ENCODE measurements at places on chromosomes 1 and 21.
A peak's percentile ranks its signal among the peaks of the same experiment; 100 is the strongest.

DNA sequence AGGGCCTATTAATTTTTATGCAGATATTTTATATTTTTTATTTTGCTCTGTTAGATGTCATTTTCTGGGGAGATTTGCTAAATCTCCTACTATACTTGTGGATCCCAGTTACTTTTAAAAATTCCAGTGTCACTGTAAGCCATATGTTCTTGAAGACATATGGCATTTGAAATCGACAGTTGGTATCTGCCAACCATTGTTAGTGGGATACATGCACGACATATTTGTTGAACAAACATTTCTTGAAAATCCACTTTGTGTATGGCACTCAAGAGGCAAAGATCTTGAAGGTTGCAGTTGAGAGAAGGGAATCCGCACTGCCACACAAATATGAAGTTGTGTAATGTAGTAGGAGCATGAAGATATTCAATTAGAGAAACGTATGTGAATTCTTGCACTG, 287.7 kb downstream of the HHAT start:
- DNase-seq: no peak

GRCh38 chr1:65209005-65209885, 61.2 kb downstream of the AK4 start:
- DNase-seq: no peak

DNA sequence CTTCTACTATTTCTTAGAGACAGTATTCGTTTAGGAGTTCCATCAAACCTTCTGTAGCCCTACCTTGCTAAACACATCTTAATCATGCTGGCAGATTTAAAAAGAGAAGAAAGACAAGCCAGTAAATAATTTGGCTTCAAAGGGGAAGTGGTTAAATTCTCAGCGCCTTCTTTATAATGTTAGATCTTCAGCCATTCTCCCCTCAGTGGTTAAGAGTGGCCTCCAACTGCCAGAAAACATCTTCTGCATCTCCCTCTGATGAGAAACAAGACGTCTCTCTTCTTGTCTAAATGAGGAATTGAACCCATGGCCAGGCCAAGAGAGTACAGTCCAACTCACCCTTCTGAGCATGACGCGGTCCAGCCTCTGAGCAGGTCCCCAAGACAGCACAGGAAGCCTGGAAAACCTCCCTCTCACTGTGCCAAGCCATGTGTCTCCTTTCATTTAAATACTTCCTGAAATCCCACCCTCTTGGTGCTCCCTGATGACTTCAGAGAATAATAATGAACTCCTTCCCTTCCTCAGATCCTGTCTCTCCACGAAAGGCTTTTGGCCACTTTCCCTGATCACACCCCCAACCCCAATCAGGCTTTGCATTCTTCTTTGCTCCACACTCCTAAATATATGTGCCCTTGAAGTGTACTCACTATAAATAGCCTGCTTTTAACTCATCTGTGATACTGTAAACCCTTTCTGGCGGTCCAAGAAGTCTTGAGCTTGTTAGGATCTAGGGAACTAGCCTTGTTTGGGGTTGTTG, 16.4 kb upstream of the LRRC52 start:
- no peak for DNase-seq

- no peak for DNase-seq
Measured at GRCh38 chr1:88685259-88685620, 1.2 kb downstream of the PKN2 start.

DNA sequence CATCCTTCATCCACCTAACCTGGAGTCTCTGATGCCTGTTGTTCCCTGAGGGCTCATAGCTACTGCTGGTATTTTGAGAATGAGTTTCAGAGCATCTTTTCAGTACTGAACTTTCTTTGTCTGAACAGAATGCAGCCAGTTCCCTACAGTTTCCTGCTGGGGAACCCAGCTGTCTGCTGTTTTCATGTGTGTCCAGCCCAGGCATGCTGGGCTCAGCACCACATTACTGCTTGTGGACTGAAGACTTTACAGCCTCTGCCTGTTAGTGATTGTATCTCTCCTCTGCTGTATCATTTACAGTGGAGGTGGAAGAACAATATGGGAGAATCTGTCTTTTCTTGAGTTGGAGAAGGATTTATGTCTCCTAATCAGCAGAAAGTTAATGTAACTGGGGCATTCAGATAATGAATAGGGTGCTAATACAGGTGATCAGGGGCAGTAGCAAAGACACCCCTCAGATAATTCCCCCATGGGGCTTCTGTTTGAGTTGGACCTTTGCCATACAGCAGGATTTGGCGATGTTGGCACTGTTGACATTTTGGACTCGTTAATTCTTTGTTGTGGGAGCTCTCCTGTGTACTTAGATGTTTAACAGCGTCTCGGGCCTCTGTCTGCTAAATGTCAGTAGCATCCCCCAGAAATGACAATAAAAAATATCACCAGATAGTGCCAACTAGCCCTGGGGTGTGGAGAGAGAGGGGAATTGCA, 207.7 kb downstream of the HHAT start:
- DNase-seq: no peak

GRCh38 chr1:59516881-59517280, 220.0 kb downstream of the FGGY start:
- no peak for DNase-seq

DNA sequence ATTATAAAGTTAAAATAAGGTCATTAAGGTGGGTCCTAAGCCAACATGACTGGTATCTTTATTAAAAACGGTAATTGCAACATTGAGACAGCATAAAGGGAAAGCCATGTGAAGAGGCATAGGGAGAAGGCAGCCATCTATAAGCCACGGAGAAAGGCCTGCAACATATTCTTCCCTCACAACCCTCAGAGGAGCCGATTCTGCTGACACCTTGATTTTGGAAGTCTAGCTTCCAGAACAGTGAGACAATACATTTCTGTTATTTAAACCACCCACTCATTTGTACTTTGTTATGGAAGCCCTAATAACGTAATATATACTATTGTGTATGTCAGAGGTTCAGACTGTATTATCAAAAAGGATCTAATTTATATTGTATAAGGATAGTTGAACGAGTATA, 190.8 kb downstream of the PDE4B start:
- no peak for DNase-seq

DNA sequence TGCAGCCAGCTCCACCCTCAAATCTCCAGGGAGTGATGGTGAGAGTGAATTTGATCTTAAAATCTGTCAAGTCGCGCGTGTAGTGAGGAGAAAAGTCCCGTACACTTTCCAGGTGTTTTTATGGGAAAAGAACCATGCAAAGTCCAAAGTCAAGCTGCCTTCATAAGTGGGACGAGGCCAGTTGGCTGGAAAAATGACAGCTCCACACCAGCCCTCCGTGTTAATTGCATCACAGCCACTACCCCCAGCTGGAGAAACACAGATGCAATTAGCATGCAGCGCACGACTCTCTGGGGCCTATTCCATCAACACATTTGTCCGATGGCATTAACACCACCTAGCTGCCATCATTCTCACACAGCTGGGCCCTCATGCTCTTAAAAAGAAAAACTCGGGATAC, 68.4 kb downstream of the KLHDC7A start:
- no peak for DNase-seq

- no peak for DNase-seq
Measured at GRCh38 chr1:47725992-47726855, 271.0 kb downstream of the TRABD2B start.

DNA sequence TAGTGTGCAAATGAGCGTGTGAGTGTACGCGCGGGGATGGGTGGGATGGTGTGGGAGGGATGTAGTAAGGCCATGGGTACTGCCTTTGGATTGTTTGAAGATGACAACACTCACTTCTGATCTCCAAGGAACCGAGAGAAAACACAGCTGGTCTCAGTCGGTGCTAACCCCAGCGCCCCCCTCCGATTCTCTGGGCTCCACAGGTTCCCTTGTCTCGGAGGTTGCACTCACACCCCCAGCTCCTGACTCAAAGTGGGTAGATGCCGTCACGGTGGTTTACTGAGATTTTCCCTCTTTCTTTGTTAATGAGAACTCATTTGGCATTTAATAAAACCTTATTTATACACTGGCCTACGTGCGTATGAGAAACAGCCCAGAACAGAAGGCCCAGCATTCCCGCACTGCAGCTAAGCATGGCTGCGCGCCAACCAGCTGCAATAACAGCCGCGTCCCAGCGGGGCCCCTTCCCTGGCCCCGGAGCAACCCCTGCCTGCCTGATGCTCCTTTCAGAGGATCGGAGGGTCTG, 25.8 kb downstream of the ABCA4 start:
- DNase-seq: no peak

GRCh38 chr1:66300972-66301451, 232.9 kb upstream of the SGIP1 start:
- DNase-seq: no peak

- DNase-seq: no peak
Measured at GRCh38 chr1:211885747-211886522, 55.4 kb upstream of the LPGAT1 start.

DNA sequence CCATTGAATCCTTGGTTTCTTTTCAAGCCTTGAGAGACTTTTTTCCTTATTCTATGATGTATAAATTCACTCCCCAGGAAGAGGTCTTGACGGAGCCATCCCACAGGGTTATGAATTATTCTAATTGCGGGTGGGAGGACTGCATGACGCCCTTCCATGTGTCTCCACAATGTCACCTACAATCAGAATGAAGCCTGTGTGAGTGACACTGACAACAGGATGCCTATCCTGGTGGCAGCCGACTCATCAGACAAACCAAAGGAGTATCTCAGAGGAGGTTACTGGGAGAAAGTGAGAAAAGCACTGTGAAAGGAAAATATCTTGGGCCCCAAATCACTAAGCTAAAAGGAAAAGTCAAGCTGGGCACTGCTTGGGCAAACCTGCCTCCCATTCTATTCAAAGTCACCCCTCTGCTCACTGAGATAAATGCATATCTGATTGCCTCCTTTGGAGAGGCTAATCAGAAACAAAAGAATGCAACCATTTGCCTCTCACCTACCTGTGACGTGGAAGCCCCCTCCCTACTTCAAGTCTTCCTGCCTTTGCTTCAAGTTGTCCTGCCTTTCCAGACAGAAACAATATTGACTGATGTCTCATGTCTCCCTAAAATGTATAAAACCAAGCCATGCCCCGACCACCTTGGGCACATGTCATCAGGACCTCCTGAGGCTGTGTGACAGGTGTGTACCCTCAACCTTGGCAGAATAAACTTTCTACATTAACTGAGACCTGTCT, 98.4 kb downstream of the SMYD2 start:
- DNase-seq: no peak

GRCh38 chr21:28624626-28625025, 368.1 kb downstream of the LTN1 start:
- no peak for DNase-seq

GRCh38 chr1:40435876-40436275, 14.4 kb upstream of the ZFP69B start:
- DNase-seq: no peak

DNA sequence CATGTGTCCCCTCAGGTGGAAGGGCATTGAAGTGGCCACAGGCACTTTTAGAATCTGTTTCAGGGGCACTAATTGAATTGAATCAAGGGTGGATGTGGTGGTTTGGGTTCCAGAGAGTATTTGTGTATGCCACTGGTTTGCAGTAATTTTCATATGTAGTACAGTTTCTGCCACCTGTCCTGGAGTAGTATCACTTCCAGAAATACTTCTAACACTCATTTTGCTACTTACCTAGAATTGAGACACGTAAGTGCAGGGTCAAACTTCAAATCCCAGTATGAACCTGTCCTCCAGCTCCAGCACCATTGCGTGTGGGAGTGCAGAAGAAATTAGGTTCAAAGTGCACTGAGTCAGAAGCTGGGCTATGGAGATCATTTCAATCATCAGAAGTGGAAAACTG, 26.8 kb downstream of the RSPH1 start:
- DNase-seq: no peak

DNA sequence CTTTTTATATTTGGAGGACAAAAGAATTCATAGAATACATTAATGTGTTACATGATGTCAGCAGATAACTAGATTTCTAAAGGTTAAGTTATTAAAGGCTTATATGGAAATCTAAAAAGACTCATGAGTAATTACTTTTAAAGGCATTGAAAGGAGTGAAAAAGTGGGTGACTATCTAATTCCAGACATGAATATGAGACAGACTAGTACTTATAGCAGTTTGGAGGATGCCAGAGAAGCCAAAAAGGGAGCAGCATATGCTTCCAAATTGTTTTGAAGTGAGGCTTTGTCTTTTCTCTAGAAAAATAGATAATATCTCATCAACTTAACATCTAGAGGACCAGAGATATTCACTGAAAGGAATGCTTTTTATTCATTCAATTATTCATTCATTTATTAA, 275.5 kb upstream of the CACYBP start:
- no peak for DNase-seq

GRCh38 chr1:32650248-32650751, at the start of gene ZBTB8OS:
Gene ZBTB8OS (minus strand): TSS chr1:32650550. CDS start chr1:32650529, 21 bp downstream.
- DNase-seq: peak; percentile 77

GRCh38 chr1:96973605-96974004, 252.0 kb downstream of the PTBP2 start:
- DNase-seq: no peak

GRCh38 chr1:67889953-67890567, 56.8 kb upstream of the GNG12 start:
- no peak for DNase-seq

DNA sequence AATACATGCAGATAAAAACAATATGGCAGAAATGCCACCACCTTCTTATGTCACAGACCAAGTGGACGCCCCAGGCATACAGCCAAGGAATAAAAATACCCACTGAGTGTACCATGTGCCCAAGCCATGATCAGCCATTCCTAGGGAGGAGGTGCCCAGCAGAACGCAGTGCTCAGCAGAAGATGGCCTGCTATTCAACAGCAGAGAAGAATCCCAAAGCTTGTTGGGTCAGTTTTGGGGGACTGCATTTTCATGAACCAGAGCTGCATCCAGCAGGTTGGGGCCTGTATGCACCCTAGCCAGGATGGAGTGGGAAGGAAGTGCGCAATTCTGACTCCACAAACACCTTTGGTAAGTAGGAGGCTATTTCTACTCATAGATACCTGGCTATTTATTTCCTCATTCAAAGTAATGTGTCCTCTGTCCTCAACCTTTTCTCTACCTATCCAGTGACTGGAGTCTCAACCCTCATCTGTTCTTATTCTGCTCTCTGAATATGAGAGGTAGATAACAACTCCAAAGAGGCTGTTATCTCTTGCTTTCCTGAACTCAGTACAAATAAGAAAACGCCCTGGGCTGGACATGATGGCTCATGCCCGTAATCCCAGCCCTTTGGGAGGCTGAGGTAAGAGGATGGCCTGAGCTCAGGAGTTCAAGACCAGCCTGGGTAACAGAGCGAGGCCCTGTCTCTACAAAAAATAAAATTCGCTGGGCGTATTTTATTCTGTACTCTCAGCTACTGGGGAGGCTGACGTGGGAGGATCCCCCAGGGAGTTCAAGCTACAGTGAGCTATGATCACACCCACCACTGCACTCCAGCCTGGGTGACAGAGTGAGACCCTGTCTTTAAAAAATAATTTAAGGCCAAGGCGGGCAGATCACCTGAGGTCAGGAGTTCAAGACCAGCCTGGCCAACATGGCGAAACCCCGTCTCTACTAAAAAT, 2.5 kb upstream of the PLEKHM2 start:
- DNase-seq: no peak

GRCh38 chr1:165289556-165289955, 67.0 kb downstream of the LMX1A start:
- DNase-seq: no peak
